ENCODE measurements at places on chromosomes 2 and 18.

GRCh38 chr2:164954954-164955701 lies at the start of gene SLC38A11:
SLC38A11 (minus strand) TSS chr2:164955525; CDS start chr2:164955247, 278 bp downstream.
- no peak for DNase-seq

DNA sequence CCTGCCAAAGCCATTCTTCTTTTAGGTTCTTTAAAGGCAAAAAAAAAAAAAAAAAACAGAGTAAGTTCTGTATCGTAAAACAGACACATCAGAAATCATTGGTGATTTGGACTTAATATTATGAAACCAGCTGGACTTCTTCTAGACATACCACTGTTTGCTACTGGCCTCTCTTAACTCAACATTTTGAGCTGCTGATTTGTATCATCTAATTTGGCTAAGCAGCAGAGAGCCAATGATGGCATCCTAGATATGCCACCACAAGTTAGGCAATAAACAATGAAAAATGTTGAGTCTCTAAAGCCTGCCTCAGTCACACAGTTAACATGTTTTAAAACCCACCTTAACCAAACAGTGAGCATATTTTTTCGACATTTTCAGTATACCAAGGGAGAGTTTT lies 1034.3 kb upstream of the NXPH2 start:
- no peak for DNase-seq

DNA sequence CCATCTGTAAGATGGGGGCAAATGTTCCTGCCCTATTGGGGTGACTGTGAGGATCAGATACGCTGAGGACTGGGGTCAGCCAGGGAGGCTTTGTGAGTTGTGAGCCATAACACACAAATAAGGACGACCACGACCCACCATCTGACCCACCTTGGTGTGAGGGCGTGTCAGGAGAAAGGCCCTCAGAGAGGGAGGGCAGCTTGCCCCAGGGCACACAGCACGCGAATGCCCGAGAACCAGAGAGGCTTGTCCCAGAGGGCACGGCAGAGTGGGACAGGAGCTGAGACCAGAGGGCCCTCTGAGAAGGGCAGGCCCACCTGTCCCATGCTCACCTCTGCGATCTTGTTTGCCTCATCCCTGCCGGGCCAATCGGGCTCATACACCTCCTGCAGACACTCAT lies 36.7 kb downstream of the BIN1 start:
- DNase-seq = no peak

- DNase-seq = no peak
Observed at GRCh38 chr2:138421971-138422335, 79.6 kb upstream of the SPOPL start.

GRCh38 chr2:233793465-233794127 lies 15.5 kb downstream of the MROH2A start:
- no peak for DNase-seq

DNA sequence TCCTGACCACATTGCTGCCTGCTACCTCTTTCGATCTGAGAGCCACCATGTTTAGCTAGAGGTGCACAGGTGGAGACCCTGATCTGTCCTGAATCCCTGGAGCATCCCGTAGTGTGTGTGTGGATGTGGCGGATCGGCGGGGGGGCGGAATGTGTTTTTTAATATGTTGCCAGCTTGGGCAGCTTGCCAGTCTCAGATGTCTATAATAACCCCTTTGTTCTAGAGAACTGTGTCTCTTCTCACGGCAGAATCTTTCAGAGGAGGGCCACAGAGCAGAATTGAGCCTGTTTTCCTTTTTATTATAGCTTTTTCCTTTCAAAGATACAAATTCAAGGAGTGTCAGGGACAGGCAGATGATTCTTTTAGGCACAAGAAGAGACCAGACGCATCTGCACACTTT lies 934.1 kb upstream of the KLHL29 start:
- DNase-seq = no peak

DNA sequence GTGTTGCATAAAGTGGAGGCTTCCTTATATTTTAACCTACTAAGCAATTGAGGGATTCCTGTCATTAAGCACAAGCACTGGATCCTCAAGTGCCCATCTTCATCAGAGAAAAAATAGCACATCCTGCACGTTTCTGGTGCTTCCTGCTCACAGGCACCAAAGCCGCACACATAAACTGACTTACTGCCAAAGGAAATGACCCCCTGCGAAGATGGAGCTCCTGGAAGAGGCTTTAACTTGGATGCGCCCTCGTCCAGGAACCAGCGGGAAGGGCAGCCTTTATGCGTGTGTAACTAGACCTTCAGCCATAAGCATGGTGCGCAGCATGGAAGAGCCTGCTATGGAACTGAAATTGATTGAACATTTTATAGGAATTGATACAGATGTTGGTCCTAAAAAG lies 188.7 kb downstream of the FTCDNL1 start:
- no peak for DNase-seq
